ENCODE measurements at places on chromosomes 6 and 20. TPM values are rescaled to one million over a fixed set of nuclear protein-coding genes. Genes with fewer than 3 reads are reported as not detected.

Gene BTN1A1
- total RNA-seq = not detected

Gene LRRC1
- 1.3 TPM for total RNA-seq

Gene IMPG1
- not detected for total RNA-seq

Gene PTGIS
- 33.8 TPM for total RNA-seq

Gene SLC35D3
- total RNA-seq = not detected

Gene IRAK1BP1
- 3.2 TPM for total RNA-seq

Gene SLC22A2
- not detected for total RNA-seq

Gene PDYN
- not detected for total RNA-seq

Gene HEY2
- 0.06 TPM for total RNA-seq
